Upper lobe of right lung (tissue), 1 donor: ENCODE measurements at places on chromosomes 1 and 21. TPM values are rescaled to one million over a fixed set of nuclear protein-coding genes. Genes with fewer than 3 reads are reported as not detected.

SPRR4 gene
- total RNA-seq = not detected

PTAFR gene
- 31.6 TPM for total RNA-seq

TIMM17A gene
- total RNA-seq = 33.9 TPM

MROH9 gene
- not detected for total RNA-seq

GBP2 gene
- total RNA-seq = 40.8 TPM

TP53BP2 gene
- 64.4 TPM for total RNA-seq

GPR25 gene
- 0.32 TPM for total RNA-seq

DNA sequence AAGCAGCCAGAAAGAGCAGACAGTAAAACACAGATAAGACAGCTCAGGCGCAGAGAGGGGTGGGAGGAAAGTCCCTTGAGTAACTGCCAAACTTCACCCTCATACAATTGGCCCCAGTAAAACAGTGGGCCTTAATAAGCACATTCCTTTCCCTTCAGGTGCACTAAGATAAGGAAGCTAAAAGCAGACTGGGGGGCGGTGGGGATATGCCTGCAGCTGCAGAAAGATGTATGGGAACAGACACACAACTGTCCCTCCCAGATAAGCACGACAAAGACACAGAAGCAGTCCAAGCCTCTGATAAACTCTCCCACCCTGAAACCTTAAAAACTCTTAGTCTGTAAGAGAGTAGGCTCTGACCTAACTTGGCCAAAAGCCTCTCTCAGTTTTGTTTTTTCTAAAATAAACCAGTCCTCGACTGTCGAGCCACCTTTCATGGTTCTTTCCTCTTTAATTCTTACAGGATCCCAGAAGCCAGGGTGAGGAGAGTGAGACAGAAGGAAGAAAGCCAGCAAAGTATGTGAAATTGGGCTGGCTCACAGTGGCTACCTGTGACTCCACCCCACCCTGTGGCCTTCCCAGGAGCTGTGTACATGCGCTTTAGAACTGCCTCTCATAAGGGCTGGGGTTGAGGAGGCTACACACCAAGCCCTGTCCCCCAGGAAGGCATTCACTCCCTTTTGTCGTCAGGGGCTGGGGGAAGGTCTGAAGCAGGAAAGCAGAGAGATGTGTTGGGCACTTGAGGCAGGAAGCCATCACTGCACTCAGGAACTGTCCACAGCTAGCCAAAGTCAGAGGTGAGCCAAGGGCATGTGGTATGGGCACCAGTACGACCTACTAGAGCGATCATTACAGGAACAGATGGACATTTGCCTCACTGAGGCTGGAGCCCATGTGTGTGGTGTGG, 4.6 kb downstream of the PGLYRP4 start:
- no peak for DNase-seq

DNA sequence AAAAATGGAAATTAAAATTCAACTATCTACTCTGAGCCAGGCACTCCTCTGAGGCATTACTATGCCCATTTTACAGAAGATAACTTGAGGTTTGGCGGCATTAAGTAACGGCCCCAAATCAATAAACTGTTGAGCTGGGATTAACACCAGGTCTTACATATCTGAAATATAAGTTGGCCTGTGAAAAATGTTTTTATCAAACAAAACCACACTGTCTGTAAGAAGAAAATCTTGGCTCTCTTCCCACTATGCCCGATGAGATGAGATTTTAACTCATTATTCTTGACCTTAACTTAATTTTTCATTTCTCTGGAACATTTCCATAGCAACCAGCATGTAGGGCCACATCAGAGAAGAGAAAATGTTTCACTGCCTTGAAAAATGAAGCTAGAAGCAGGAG, 21.8 kb downstream of the RC3H1 start:
- DNase-seq = no peak

DNA sequence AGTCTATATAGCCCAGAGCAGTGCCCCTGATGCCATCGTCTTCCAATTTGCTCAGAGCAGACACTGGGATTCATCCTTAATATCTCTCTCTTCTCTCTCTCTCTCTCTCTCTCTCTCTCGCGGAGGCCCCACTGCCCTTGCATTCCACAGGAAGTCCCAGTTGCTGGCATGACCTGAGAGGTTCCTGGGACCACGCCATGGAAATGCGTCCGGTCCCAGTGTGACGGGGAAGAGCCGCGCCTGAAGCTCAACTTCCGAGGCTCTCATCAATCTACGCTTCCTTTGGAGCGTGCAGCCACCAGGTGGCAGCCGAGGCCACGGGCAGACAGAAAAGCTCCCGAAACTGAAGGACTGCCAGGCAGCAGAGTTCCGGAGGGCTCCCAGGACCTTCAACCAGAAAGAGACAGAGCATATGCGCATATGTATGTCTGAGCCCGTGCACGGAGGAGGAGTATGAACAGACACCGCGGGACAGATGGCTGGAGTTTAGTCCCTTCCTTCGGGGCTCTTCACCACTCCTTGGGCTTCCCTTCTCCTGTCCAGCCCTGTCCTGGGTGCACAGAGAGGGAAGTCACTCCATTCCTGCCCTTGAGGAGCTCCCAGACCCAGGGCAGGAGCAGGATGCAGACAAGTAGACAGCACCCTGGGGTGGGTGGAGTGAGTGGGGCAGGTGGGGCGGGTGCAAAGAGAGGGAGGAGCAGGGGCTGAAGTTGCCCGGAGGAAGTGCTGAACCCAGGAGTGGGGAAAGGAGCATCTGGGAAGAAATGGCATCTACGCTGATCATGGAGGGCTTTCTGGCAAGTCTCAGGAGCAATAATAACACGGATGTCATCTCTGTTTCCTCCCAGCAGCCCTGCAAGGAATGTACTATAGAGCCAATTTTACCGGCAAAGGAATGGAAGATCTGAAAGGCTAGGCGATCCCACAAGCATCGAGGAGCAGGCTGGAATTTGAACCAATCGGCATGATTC, 10.5 kb downstream of the PDZK1IP1 start:
- peak; percentile 95 for DNase-seq

GRCh38 chr1:67407498-67407897, 22.7 kb downstream of the SERBP1 start:
- DNase-seq = no peak

GRCh38 chr21:17848228-17848627, 29.1 kb upstream of the C21orf91 start:
- DNase-seq = no peak

- no peak for DNase-seq
Observed at GRCh38 chr1:107225706-107226105, 84.9 kb downstream of the NTNG1 start.

DNA sequence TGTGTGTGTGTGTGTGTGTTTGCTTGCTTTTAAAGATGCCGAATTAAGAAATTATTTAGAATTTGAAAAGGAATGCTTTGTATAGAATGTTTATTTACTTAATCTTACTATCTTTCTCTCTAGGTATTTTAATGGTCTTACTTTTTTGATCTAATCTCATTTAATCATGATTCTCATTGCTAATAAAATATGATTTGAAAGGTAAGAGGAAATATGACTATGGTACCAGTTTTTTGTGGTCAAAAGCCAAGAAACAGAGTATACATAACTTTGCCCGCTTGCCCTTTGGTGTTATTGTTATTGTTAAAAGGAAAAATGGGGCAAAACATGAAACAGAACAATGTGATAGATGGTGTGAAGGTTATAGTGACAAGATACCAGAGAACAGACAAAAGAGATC, 74.6 kb downstream of the RPS6KC1 start:
- DNase-seq = no peak

DNA sequence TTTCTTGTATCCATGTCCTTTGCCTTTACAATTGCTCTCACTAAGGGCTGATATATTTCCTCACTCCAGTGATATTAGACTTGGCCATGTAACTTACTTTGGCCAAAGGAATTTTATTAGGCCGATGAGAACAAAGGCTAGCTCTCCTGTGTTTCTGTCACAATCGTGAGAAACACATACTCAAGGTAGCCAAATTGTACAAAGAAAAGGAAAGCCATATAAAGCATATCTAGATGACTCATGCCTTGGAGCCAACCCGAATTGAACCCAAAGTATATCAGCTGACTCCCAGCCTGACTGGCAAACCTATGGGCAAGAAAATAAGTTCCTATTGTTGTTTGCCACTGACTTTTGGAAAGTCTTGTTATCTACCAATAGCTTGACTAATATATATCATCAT, 371.7 kb upstream of the LRRC7 start:
- DNase-seq = no peak

DNA sequence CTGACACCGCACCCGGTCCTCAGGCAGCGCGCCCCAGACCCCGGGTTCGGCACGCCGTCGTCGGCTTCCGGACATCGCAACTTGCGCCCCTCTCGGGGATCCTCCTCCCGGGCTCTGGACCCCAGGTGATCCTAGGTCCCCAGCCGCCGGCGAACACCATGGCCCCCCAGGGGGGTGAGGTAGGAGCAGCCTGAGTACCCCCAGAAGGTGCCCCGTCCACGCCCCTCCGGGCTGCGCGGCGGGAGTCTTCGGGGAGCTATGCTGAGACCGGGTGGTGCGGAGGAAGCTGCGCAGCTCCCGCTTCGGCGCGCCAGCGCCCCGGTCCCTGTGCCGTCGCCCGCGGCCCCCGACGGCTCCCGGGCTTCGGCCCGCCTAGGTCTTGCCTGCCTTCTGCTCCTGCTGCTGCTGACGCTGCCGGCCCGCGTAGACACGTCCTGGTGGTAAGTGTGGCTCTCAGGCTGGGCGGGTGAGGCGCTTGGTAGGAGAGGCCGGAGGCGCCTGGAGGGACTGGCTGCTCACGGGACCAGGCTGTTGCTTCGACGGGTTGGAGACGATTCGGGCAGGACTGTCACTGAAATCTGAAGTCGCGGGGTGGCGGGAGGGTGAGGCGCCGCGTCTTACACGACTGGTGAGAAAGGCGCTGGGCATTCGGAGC, 367 bp downstream of the WNT2B start:
- peak; percentile 73 for DNase-seq

GRCh38 chr1:177315261-177315660, 144.5 kb downstream of the BRINP2 start:
- no peak for DNase-seq

- no peak for DNase-seq
Observed at GRCh38 chr1:55886856-55887712, 671.9 kb upstream of the USP24 start.

DNA sequence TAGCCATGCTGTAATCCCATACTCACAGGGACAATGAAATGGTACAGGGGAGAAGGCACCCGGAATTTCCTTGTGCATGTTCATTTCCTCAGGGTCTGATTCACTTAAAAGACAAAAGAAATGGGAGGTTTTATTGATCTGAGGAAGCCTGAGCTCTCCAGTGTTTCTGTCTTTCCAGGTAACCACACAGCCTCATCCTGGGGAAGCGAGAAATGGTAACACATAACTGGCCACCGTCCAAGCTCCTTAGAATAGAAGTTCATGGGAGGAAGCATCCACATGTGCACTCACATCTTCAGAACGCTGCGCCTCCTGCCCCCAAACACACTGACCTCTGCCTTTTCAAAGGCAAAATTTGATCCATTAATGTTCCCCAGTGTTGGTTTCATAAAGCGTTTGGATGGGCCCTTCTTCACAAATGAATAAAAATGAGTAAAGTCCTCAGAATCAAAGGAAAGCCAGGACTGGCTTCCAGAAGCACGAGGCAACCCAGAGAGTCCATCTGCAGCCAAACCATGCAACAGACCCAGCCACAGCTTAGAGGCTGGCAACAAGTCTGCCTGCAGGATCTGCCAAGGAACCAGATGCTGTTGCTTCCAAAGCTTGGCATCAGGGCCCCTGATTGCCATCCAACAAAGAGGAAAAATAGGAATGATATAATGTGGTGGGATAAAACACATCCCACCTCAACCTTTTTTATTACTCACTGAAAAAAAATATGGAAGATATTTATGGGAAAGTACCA, 120.3 kb downstream of the ZBTB18 start:
- no peak for DNase-seq

DNA sequence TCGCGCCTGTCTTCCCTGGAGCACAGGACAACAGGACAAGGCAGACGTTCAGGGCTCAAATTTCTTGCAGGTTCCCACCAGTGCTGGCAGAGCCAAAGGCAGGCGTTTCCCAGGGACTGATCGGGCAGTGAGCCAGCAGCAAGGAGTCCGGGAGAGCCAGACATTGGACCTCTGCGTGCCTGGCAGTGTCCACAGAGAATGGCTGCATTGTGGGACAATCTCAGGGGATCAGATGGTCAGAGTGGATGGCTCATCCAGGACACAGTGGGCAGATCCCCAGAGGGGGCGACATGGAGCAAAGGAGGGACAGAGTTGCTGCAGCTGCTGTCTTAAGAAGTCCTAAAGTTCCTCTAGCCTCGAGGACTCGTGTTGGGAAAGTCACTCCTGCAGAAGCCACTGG, 4.6 kb downstream of the TMEM63A start:
- DNase-seq = peak; percentile 68

DNA sequence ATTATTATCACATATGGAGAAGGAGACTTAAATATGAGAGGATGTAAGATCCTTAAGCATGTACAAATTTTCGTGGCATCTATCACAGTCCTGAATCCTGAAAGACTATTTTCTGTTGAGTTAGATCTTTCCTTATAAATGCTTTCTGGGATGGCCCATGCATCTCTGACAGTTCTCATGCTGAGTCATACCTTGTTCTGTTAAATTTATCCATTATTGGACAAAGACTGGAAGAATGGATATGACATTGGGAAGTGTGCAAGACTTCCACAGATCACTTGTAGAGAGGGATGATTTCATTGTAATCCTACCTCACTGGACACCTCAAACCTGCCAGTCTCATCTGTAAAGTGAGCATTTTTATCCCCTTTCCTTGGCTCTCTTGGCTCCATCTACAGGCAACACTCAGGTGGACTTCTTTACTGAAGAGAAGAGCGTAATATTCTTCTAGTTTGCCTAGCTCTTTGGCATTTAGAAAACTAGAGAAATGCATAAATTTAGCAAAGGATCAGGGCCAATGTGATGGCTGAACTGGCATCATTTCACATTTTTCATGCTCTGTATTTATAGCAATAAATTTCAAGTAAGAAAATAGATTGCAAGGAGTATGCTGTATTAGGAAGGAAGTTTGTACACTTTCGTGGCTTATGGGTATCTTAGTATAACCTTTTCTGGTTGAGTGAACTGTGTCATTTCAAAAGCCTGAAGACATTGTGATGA, 128.2 kb downstream of the NFIA start:
- no peak for DNase-seq

GRCh38 chr1:98389809-98390208, 271.7 kb upstream of the SNX7 start:
- DNase-seq = no peak
